NCI-H2029 (cell line): ENCODE measurements at places on chromosomes 6 and 20.

- no peak for DNase-seq
Observed at GRCh38 chr6:140581601-140582000, 1207.2 kb upstream of the CITED2 start.

- DNase-seq: no peak
Observed at GRCh38 chr6:11343963-11344723, 111.7 kb upstream of the NEDD9 start.

DNA sequence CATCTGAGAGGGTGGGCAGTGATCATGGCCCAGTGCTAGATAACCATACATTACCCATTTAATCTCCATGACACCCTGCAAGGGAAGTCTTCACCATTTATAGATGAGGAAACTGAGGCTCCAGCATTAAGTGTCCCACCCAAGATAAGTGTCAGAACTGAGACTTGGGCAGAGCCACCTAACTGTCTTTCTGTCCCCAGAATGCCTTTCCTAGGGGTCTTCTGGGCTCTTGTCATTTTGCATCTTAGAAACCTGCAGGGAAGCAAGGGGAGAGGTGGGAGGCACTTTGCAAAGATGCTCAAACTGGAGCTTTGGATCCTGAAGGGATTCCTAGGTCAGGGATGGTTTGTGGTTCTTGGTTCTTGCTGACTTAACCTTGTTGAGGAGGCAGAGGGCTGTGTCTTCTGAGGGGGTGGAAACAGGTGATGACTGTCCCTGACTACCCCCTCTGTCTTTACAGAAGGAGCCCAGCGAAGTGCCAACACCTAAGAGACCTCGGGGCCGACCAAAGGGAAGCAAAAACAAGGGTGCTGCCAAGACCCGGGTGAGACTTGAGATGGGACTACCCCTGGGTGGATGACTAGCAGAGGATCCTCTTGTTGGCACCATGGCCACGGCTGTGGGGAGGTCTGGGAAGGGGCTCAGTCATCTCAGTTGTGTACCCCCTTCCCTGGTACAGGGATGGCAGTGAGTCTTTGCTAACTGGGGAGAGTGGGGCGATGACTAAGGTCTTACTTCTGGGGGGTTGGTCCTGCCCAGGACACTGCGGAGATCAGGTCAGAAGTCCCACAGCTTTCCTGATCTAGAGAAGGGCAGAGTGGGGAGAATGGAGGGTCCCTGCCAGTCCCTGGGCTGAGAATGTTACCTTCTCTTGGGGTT lies 5.8 kb downstream of the HMGA1 start:
- DNase-seq: no peak

- no peak for DNase-seq
Observed at GRCh38 chr6:117194271-117194670, 71.1 kb upstream of the VGLL2 start.

- DNase-seq: no peak
Observed at GRCh38 chr6:39884696-39885095, 49.6 kb downstream of the MOCS1 start.
